SJSA1 (cell line): ENCODE measurements at places on chromosomes 4 and X.
A peak's percentile ranks its signal among the peaks of the same experiment; 100 is the strongest.

DNA sequence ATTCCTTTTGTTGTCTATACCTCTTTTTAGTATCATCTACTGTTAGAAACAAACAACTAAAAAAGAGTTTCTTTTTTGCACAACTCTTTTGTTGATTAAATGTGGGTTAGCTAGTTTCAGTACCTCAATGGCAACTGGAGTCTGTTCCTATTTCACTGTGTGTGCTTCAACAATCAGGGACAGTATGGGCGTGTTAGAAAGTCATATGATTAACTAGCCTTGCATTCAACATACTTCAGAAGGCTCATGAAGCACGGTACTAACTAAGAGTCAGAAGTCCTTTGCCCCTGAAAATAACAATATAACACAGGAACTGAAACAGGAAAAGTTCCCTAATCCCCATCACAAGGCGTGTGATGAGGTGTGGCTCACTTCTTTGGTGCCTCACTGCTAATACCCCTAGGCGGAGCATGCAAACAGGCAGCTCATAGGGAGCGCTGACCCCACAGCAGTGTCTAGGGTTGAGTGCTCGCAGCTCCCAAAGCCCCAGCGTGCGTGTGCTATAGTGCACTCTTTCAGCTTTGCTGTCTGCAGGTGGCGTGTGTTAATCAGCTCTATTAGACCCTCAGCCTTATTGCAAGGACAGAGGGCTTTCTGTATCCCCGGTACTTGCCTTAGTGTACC is 203.1 kb upstream of the NDST3 start:
- no peak for DNase-seq

DNA sequence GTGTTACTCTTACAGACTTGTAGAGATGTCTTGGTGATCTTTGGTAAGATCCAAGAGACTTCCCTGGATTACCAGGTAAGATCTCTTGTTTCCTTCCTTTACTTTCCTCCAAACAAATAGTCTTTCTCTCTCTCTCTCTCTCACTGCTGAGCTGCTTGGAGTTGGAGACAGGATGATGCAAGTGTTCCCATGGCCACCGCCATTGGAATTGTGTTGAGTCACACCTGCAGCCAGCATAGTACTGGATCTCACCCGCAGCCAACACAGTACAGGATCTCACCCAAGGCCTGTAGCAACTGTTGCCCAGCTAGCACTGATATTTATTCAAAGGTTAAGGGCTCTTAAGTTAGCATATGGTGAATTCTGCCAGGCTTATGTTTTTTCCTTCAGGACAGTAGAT is 1080.9 kb downstream of the FAT4 start:
- DNase-seq: no peak

DNA sequence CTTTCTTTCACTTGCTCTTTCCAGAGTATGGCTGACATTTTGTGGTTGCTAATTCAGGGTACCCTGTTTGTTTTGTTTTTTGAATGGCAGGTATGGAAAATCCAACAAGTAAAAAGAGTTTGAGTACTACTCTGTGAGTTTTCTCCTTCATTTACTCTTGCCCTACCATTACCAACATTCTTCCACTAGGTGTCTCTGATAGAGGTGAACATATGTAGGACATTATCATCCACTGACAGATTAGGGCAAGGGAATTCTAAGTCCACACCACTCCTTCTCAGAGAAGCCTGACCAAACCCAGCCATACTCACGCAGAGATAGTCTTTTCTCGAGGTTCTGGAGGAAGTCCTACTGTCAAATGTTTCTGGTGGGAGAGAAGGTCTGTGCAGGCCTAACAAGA is 36.7 kb upstream of the HDAC8 start:
- DNase-seq: no peak

DNA sequence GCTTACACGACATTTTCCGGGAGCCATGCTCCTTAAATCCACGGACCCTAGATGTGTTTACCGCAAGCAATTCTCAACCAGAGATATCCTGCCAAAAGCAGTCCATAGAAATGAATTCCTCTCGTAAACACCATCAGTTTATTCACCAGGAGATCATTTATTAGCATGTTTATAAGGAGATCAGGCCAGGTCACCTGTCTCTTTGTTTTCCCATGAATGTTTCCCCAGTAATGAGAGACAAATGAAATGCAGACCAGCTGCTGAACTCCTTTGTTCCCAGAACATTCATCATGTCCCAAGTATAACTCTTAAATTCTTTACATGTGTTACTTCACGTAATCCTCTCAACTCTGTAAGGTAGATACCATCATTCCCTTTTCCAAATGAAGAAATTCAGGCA is 137.1 kb downstream of the DDX53 start:
- DNase-seq: no peak

GRCh38 chr4:20652226-20652885 is 47.9 kb upstream of the PACRGL start:
- no peak for DNase-seq

GRCh38 chr4:100420571-100420970 is 97.3 kb downstream of the EMCN start:
- DNase-seq: peak; percentile 8

DNA sequence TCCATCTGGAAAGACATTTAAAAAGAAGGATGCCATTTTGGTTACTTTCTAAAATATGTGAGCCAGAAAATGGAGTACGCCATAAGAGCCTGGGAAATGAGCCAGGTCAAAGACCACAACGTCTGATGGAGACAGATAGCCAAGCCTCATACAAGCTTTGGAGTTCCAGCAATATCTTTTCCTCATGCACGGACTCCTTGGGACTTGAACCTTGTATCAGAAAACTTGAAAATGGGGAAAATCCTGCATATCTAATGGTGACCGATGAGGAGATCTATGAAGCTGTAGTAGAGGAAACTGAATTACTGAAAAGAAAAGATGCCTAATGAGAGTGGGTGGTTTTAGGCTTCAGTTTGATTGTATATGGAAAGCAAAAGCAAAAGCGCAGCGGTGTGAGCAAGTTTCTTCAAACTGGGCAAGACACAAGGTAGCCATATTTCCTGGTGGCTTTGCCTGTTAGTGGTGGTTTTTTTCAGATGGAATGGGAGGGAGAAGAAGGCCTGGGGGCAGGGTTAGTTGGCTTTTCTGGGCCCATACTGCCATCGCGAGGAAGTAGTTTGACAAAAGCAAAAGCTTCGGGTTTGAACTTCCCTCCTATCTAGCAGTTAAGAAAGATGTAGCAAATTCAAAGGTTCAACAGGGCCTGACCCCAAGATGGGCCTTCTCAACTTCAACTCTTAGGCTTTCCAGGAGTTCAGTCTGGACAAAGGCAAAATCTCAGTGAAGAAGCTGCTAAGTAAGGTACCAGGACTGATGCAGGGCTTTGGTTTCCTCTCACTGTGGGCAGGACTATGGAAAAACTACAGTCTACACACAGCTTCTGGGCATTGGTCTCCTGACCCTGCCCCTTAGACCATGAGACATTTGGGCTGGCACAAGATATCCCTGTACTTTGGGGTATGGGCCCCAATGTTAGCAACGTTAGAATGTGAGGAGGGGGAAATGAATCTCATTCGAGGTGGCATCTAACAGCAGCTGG is 210.0 kb upstream of the STK26 start:
- no peak for DNase-seq

GRCh38 chr4:173317004-173317403 is 17.2 kb downstream of the HMGB2 start:
- no peak for DNase-seq

- peak; percentile 5 for DNase-seq
These were observed 36.8 kb upstream of the VMA21 start for GRCh38 chrX:151359931-151360871.

DNA sequence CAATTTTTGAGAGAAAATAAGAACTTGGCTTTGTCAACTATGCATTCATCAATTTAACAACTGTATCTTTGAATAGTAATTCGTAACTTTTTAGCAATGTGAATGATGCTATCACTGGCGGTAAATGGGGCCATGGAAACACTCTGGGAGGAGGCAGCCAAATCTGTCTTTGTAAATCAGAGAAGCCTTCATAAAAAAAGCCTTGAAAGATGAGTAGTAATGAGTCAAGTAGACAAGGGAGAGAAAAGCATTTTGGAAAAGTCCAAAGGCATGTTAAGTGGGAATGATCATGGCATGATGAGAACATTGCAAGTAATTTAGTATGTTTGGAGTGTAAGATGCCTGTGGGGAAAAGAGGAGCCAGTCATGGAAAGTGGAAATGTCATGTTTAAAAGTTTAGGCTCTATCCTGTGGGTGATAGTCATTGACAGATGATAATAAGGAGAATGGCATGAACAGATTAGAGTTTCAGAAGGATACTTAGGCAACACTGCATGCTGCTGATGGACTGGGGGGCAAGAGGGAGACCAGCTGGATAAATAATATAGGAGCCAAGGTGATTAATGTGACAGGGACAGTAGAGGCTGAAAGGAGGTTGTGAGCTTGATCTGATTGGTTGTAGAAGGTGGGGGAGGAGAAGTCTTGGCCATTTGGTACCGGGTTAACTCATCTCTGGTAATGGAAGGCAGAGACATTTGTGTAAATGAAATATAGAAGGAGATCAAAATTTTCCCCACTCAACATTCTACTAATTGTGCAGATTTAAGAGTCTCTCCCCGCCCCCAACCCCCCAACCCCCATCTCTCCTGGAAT is 16.3 kb downstream of the SPRY1 start:
- DNase-seq: no peak

DNA sequence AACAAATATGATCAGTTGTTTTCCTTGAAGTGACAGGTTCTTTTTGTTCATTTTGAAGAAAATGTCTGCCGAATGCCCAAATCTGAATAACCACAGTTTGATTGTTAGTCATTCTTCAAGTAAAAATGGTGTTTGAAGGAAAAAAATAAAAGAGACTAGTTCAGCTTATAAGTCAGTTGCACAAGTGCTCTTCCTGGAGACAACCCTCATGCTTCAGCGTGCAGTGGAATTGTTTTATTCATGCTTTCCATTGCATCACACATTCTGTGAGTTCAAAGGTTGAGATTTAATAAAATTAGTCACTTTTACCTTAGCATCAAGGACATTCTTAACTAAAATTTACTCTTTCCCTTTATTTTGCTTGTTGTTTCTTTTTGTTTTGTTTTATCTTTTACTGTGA is 404.9 kb downstream of the ZNF674 start:
- DNase-seq: no peak
